GF-D8 (cell line): ENCODE measurements at places on chromosomes 11 and 22.

DNA sequence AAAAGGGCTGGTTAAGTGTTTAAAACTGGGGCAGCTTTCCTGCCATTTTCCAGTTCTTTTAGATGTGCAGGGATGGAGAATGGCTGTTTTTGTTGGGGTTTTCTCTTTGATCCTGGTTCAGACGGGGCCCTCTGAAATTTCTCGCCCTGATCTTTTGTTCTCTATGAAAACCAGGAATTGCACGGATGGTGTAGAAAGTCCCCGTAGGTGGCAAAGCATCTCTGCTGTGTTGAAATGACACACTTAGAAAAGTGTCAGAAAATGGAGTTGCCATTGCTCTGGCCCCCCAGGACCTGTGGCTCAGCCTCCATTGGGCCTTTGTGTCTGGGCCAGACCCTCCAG is 63.0 kb downstream of the PARVB start:
- DNase-seq = no peak

- no peak for DNase-seq
These were observed 41.1 kb downstream of the RPS6KA4 start for GRCh38 chr11:64400102-64400501.

DNA sequence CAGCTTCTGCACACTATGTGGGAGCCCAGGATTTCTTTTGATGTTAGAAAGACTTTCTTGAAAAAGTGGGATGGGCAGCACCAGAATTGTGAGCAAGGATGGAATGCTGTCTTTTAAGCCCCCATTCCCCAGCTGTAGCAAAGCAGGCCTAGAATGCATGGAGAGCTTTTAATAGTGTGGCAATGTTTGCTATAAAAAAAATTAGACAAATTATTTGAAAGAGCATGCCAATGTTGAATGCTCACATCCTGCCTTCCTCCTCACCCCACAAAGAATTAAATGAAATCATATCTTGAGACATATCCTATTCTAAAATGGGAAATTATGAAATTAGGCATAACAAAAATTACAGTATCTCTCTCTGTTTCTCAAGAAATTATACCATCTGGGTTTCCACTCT is 154.7 kb downstream of the C11orf91 start:
- DNase-seq = no peak

- DNase-seq = no peak
These were observed 20.6 kb downstream of the CYTH4 start for GRCh38 chr22:37302674-37303555.

DNA sequence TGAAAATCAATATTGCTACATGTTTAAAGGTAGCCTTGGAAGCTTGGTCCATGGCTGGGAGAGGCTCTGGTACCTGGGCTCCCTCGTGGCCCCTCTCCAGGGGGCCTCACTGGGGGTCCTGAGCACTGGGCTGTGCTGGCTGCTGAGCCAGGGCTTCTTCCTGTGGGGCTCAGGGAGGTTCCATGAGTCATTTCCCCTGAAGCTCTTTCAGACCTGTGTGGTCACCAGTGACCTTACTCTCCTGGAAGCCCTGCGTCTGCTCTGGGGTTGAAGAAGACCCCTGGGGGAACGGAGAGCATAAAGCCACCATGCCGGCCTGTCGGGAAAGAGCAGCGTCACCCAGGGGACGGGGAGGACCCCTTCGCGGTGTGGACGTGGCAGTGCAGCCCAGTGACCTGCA is 389.0 kb downstream of the TBC1D22A start:
- DNase-seq = no peak

- no peak for DNase-seq
These were observed at the start of gene PLA2G3 for GRCh38 chr22:31139866-31140716. Gene PLA2G3 (minus strand): TSS chr22:31140508. CDS start chr22:31140354, 154 bp downstream.

GRCh38 chr22:20931126-20931654 is 14.0 kb downstream of the CRKL start:
- no peak for DNase-seq

- DNase-seq = no peak
These were observed 18.2 kb upstream of the CCDC34 start for GRCh38 chr11:27381238-27381666.

DNA sequence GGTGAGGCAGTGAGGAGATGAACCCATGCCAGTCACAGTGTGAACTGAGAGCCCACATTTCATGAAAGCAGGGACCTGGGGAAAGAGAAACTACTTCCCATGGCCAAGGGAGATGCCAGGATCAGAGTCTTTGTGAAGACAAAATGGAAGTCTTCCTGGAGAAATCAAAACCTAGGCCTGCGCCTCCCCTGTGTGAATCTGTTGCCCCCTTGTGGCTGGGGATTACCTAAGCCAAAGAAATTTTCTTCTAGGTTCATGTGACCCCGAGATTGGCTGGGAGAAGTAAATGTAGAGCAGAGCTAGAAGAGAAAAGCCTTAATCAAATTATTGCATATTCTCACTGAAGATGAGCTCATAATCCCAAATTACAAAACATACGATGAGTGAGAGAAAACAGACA is 1075.3 kb downstream of the TBC1D22A start:
- DNase-seq = no peak

DNA sequence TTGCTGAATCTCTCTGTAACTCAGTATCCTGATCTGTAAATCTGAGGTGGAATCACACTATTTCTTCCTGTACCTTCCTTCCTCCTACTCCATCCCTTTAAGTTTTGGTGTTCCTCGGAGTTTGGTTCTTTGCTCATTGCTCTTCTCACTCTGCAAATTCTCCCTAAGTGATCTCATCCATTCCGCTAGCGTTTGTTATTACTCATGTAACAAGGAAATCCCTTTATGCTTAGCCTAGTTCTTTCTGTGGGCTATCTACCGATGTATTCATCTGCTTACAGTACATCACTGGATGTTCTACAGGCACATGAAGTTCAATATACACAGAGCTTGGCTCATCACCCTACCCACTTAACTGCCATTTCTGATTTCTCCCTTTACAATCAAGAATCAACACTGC is 1.6 kb upstream of the CEP295 start:
- no peak for DNase-seq

- DNase-seq = no peak
These were observed 15.7 kb downstream of the PRPF19 start for GRCh38 chr11:60890696-60891095.

DNA sequence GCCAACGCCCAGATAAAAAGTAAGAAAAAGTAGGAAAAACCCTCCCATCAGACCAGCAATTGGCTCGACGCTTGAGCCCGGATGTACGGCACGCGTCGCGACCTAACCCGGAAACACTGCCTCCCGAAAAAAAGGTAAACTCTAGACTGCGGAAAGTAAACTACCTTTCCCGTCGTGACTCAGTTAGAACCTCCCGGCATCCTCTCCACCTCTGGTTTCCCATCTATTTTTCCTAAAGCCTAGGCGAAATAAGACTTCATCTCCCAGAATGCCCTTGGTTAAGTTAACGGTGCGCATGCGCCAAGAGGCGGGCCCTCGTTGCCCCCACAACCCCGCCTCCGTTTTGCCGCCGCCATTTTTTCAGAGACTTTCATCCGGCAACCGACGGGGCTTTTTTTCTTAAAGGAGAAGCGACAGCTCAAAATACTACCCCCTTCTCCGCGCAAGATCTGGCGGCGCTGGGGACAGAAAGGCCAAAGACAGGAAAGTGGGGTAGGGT is 678 bp upstream of the ZFP91 start:
- peak; percentile 97 for DNase-seq

DNA sequence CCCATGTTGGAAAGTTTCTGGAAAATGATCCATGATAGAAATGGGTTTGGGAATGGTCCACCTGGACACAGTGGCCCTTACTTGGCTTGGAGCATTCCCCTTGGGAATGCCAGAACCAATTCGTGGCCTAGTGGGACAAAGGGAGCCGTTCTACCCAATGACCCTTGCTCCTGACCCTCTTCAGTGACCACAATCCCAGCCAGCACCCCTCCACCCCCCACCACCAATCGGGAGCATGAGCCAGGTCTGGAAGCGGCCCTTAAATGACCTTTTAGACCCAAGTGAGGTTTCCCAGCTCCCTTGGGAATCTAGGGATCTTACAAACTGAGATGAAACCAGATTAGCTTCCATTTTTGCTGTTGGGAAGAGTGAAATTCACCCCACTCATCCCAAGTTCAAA is 51.3 kb upstream of the CDON start:
- no peak for DNase-seq

- no peak for DNase-seq
These were observed 440.1 kb downstream of the NTM start for GRCh38 chr11:131810541-131810940.

GRCh38 chr11:14374922-14375830 is 16.2 kb upstream of the RRAS2 start:
- no peak for DNase-seq

GRCh38 chr22:29799217-29799680 is 32.1 kb downstream of the UQCR10 start:
- peak; percentile 90 for DNase-seq

DNA sequence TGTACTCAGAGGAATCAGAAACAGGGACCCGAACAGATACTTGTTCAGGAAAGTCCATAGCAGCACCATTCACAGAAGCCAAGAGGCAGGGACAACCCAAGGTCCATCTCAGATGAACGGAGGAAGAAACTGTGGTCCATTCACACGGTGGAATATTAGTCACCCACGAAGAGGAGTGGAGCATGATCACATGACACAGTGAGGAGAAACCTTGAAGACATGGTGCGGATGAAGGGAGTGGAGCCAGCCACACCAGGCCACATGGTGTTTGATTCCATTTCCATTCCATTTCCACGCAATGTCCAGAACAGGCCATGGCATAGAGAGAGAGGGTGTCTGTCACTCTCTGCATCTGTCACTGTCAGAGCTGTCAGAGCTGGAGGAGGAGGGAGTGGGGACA is 30.7 kb downstream of the NADSYN1 start:
- DNase-seq = no peak

GRCh38 chr11:16860617-16861016 is 122.2 kb downstream of the C11orf58 start:
- no peak for DNase-seq

GRCh38 chr22:35064664-35065063 is 1.3 kb upstream of the ISX start:
- DNase-seq = peak; percentile 4

GRCh38 chr11:124928942-124929665 is 6.7 kb downstream of the HEPACAM start:
- DNase-seq = no peak

DNA sequence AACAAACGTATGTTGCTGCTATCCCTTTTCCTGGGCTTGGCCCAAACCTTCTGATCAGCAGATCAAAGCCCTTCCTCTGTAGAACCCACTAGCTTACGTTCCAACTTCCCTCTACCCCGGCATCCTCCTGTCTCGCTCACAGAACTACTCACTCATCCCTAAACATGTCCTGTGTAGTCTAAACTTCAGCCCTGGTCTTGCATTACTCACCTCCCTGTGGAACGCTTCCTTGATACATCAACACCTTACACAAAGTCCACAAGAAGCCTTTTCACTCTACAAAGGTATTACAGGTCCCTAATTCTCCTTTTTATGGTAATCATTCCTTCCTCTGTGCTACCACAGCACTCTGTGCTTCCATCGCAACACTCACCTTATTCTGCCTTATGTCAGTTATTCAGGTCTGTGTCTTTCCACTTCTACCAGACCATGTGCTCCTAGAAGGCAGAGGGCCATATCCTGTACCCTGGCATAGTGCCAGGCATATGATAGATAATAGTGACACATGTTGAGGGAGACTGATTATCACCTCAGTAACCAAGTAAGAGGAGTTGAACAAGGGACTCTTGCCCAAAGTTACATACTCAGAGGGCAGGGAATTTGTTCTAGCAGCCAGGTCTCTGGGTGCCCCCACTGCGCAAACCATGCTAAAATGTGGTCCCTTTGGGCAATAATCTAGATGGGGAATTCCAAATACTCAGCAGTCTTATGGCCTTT is 41.6 kb downstream of the USP35 start:
- DNase-seq = no peak

- DNase-seq = peak; percentile 41
These were observed 953 bp upstream of the PACS1 start for GRCh38 chr11:66068923-66069714.

DNA sequence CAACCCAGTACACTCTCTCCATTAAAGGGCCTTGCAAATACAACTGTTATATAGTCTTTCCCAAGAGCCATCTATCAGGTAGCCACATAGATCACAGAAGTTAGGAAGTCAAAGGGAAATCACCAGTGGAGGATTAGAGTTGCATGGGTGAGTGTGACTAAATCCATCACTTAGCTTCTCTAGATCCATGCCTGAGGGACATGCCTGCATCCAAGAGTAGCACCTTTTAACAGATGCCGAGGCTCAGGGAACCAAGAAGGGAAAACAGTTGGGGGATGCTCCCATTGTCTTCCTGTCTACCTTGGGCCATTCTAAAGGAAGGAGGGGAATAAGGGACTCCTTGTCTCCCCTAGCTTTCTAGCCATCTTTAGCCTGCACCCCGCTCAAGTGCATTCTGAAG is 77.9 kb downstream of the XRRA1 start:
- DNase-seq = no peak

- DNase-seq = no peak
These were observed 567.6 kb downstream of the BRD1 start for GRCh38 chr22:49259839-49260615.

GRCh38 chr22:27514601-27515523 is 286.7 kb downstream of the MN1 start:
- no peak for DNase-seq

- DNase-seq = no peak
These were observed 319.2 kb upstream of the CNTN5 start for GRCh38 chr11:98701541-98701940.

GRCh38 chr22:19959043-19959586 is 17.5 kb upstream of the TXNRD2 start:
- no peak for DNase-seq

DNA sequence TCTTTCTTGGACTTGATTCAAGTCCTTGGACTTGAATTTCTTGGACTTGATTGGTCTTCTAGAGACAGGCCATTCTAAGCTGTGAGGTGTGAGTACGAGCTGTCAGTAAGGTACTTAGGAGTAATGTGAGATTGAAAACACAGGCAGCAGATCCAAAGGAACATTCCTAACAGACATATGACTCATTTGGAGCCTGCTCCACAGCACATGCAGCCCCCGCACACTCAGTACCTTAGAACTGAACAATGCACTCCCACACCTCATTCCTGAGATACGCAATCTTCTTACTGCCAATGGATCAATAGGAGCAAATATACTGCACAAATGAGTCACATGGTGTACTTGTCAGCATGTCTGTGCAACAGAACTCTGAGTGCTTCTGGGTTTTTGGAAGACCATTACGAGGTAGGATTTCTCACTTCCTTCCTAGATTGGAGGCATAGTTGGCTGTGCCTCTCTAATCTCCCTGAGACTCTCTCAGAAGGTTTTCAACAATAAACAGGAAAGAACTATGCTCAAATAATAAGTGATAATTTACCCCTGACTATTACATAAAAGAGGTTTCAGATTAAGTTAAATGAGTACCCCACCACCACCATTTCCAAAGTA is 243.1 kb downstream of the KCNA4 start:
- DNase-seq = no peak

GRCh38 chr11:91005458-91005857 is 782.6 kb upstream of the CHORDC1 start:
- no peak for DNase-seq

DNA sequence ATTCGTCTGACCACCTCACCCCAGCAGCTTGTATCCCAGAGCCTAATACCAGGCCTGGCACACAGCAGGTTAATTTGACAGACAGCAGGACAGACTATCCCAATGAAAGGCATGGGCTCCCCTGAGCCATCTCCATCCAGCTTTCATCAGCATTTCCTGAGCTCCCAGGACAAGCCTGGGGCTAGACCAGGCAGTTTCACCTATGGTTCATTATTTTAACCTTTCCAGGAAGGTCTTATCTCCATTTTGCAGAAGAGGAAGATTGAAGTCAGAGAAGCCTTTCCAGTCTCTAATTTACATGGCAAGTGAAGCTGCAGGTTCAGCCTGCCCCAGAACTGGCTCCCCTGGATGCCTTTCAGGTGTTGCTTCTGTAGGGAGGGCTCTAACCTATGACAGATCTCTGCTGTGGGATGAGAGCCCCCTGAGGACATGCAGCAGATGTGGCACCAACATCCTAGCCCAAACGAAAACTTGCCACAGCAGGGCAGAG is 17.0 kb downstream of the ARRB1 start:
- no peak for DNase-seq
